ENCODE measurements at places on chromosomes 1 and 21.
A peak's percentile ranks its signal among the peaks of the same experiment; 100 is the strongest.

DNA sequence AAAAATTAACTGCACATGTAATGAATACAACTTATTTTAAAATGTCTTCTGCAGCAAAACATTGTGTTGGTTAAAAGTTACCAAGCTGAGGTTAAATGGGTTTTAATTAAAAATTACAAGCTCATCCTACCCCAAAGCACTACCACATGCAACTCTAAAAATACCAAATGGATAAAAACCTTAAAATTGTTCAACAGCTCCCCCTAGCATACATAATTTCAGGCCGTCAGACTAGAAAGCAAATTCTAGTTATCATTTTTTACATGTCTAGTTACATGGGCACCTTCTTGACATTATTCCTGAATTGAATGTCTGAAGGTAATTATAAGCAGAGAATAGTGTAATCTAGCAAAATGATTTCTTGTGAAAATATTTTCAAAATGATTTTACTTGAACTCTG, 176.5 kb downstream of the C1orf21 start:
- peak; percentile 47 for DNase-seq

DNA sequence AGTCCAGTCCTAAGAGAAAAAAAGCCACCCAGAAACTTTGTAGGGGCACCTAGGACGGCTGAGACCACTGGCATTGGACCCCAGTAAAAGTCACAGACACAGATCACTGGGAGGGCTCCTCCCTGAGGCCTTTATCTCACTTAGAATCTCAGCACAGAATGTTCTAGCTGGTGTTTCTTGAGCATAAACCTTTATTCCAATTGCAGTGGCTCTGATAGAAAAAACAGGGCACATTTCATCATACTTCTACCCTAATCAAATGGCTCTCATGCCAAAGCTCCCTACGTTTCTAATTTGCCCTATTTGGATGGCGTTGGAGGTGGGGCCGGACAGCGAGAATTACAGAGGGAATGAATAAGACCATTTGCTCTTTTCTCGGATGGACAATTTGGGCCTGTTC, 53.8 kb downstream of the NGF start:
- no peak for DNase-seq

DNA sequence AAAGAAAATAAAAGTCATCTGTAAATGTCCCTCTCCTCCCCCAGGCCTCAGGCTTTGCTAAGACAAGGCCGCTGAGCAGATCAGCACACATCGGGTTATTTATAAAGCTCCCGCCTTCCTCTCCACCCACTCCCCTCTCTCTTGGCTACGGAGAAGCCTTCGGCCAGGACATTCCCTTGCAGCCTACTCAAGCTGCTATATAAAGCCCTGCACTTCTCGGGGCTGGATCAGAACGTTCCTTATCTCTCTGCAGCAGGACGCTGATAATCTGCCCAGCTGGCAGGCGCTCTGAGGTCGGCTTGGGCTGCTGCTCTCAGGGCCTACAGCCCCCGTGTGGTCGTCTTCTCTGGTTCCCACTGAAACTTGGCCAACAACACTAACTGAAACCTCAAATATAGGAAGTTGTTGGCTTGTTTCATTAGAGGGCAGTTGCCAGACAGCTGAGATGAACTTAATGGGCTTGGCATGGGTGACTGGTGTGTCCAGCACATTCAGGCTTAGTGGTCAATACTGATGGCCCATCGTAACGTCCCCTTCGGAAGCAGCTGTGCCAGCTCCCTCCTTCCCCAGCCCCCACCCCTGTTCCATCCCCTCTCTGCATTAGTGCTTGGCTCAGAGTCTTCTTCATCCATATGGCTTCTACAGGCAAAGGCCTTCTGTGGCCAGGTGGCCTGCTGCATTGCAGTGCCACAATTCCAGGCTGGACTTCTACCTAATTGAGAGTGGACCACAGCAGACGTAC, 64.6 kb downstream of the IER5 start:
- DNase-seq: peak; percentile 75

- no peak for DNase-seq
Observed at GRCh38 chr1:108785264-108785663, 38.8 kb downstream of the STXBP3 start.

GRCh38 chr1:17614586-17614985, 75.1 kb downstream of the ARHGEF10L start:
- no peak for DNase-seq

DNA sequence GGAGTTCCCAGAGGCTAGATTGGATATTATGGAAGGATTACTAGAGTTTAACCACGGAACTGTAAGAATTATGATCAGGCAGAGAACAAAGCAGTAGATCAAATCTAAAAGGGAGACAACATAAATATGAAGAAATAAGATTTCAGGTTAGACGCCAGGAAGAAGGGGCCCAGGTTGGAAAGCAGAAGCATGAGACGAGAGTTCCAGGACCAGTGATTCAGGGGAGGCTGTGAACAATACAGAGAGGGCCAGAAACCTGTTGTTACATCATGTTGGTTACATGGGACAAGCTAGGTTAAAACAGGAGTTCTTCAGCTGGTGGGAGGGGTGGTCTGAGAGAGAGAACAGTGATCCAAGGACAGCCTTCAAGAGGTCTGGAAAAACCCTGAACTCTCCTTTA, 128.4 kb upstream of the MROH9 start:
- no peak for DNase-seq

DNA sequence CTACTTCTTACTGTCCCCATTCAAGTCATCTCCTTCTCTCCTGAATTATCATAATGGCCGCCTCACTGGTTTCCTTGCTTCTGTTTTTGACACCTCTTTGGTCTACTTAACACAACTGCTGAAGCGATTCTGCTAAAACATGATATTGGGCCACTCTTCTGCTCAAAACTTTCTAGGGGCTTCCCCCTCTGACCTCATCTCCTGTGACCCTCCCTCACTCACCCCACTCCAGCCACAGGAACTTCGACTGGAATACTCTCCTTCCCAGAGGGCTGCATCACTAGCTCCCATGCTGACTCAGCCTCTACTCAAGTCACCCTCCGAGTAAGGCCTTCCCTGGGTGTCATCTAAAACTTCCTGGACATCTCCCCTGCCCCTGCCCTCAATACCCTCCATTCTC, 35.7 kb downstream of the NRIP1 start:
- DNase-seq: no peak

DNA sequence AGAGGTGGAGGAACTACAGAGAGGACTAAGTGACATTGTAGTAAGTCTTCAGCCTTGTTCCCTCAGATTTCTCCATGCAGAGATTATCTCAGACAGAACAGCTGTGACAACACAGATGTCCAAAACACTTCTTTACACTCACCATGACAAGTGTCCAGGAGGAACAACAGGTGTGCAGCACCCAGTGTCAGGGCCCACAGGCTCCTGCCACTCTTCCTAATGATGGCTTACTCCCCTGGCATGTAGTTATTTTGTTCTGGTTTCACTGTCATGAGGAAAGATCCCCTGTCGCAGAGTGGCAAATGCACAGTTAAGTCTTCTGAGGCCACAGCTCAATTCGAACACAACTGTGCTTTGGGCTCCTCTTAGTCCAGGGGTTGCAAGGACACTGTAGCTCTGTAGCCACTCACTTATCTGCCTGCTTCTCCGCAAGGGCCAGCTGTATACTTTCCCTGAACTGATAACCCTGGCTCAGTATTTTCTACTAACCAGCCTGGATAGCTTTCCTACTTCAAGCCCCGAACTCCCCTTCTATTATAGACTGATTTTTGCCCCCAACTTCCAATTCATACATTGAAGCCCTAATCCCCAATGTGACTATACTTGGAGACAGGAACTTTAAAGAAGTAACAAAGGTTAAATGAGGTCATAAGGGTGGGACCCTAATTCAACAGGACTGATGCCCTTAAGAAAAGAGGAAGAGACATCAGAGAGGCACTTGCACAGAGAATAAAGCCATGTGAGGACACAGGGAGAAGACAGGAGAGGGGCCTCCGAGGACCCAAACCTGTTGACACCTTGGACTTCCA, 11.1 kb downstream of the PDZK1 start:
- no peak for DNase-seq

GRCh38 chr21:32114419-32115035, 164.3 kb downstream of the MIS18A start:
- DNase-seq: no peak

DNA sequence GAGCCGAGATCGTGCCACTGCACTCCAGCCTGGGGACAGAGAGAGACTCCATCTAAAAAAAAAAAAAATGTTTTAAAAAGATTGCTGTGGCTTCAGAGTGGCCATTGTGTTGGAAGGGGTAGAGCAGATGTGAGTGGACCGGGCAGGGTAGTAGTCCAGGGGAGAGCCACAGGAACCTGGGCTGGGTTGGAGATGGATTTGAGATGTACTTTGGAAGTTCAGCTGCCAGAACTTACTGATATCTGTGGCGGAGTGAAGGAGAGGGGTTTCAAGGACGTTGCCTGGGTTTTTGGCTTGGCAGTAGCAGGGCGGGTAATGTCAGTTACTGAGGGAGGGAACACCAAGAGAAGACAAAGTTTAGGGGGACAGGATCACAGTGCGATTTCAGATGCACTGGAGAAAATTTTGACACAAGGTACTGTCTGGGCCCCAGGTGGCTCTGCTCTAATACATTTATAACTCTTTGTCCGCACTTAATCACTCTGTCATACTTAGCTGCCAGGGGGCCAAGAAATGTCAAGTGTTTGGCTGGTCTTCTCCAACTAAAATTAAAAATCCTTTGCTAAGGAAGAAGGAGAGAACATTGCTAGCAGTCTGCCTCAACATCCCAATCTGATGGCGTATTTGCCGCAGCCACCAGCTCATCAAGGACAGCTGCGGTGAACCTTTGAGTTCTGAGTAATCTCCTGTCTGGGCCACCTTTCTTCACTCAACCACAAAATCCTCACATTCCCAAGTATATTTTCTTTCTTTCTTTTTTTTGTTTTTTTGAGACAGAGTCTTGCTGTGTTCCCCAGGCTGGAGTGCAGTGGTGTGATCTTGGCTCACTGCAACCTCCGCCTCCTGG, 9.6 kb downstream of the EPHX1 start:
- DNase-seq: no peak

DNA sequence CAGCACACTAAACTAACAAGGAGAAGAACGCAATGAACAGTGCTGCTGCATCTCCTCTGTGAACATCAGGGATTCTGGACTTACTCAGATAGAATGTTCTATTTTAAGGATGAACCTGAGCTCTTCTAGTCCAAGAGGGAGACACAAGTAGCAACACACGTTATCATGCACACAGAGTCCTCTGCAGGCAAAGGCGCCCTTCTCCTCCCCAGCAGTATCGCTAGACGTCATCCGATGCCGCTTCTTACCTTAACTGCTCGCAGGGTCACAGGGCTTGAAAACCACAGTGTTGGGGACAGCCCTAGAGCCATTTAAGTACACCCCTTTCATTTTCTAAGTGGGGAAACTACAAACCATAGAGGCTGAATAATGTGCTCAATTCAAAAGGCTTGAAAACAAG, 74.5 kb downstream of the HIVEP3 start:
- DNase-seq: no peak

DNA sequence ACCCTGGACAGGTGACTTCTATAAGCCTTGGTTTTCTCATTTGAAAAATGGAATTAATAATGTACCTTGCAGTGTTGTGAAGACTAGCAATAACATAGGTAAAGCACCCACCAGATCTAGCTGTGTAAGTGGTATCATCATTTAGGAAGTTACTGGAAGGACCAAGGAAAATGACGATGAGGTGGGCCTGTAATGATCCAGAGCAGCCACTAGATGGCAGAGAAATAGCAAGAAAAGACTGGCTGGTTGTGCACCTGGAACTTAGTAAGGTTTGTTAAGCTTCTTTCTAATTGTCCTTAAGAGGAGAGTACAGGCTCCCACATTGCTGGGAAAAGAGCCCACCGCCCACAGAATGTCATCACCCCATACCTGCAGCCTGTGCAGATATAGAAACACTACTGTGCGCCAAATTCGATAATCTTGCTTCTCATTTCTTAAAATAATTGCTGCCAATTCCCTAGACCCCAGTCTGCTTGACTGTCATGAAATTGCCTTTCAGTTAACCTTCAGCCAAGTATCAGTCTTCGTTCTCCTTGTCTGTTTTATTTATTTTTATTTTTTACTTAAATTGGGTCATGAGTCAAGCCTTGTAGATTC, 37.2 kb downstream of the WNT4 start:
- DNase-seq: peak; percentile 70

GRCh38 chr1:160459687-160460086, 59.3 kb downstream of the VANGL2 start:
- DNase-seq: no peak

Measured in astrocyte of the spinal cord (primary cell).